Right ventricle myocardium inferior (tissue), 1 donor: ENCODE measurements at places on chromosomes 7 and 10. TPM values are rescaled to one million over a fixed set of nuclear protein-coding genes. Genes with fewer than 3 reads are reported as not detected.

XRCC2 gene
- total RNA-seq, result 0.65 TPM

TBXAS1 gene
- 6.0 TPM for total RNA-seq

UPK3B gene
- total RNA-seq, result 0.54 TPM

WNT8B gene
- total RNA-seq, result not detected

CNPY1 gene
- total RNA-seq, result not detected

OPN4 gene
- 0.41 TPM for total RNA-seq

EXOC4 gene
- 36.8 TPM for total RNA-seq

HTR5A gene
- total RNA-seq, result not detected

GRM8 gene
- total RNA-seq, result 0.22 TPM

HOXA2 gene
- 0.14 TPM for total RNA-seq

ATG9B gene
- not detected for total RNA-seq

ANAPC16 gene
- 239 TPM for total RNA-seq

NKX2-3 gene
- total RNA-seq, result not detected

NEURL1 gene
- total RNA-seq, result 0.05 TPM

GPER1 gene
- 3.6 TPM for total RNA-seq

ANTXRL gene
- not detected for total RNA-seq

ZNF365 gene
- not detected for total RNA-seq

CYP26C1 gene
- total RNA-seq, result 0.05 TPM

ANKRD22 gene
- not detected for total RNA-seq

CCDC172 gene
- total RNA-seq, result not detected

SRPK2 gene
- 26.8 TPM for total RNA-seq

SMNDC1 gene
- total RNA-seq, result 27.6 TPM
